ENCODE measurements at places on chromosomes 7 and 10.

DNA sequence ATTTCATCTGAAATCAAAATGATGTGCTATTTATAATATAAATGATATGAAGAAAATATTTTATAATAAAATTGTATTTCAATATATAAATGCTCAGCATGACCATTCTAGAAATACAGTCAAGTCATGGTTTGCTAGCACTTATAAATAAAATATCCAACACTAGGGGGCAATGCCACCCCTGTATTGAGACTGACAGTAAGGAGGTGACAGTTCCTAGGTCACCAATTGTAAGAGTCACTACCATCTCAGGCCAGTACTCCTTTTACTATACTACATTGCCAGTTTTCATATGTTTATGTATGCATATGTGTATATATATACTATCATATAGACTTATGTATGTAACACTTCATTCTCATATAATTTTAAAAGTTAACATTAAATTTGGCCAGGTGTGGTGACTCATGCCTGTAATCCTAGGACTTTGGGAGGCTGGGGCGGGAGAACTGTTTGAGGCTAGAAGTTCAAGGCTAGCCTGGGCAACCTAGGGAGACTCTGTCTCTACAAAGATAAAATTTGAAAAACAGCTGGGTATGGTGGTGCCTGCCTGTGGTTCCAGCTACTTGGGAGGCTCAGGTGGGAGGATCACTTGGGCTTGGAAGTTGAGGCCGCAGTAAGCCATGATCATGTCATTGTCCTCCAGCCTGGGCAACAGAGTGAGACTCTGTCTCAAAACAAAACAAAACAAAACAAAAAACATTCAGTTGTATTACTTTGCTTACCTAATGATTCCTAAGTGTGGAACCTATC is 2.4 kb upstream of the CNOT4 start:
- DNase-seq = peak; percentile 36

DNA sequence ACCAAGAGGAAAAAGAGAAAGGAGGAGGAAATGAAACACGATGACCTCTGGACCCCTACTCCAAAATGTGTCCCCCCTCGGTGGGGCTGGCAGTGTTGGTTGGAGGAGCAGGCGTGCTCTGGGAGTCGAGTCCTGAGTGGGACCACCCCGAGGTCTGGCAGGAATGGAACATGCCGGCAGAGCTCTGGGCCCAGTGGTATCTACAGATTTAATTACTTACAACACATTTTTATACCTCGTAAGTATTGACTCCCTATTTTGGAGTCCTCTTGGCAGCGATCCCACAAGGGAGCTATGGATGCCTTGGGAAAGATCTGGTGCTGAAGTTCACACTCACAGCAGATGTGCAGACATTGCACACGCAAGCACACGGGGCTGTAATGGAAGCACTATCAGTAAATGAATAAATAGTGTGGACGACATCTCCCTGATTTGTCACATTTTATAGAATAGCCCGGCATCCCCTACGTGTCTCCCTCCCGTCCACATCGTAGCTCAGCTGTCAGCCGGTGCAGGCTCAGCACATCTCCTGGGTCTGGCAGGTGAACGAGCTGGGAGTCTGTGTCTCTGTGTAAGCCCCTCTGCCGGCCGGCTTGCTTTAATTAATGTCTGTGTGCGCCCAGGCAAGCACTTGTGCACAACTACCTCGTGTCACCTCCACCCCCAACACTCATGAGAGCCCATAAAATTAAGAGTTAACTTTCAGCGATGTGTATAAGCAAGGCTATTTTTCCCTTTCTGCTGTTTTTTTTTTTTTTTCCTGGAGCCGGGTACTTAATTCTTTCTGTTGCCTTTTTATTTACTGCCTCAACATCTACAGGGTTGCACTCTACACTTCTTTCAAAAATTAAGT is 603.2 kb downstream of the LRMDA start:
- DNase-seq = no peak

DNA sequence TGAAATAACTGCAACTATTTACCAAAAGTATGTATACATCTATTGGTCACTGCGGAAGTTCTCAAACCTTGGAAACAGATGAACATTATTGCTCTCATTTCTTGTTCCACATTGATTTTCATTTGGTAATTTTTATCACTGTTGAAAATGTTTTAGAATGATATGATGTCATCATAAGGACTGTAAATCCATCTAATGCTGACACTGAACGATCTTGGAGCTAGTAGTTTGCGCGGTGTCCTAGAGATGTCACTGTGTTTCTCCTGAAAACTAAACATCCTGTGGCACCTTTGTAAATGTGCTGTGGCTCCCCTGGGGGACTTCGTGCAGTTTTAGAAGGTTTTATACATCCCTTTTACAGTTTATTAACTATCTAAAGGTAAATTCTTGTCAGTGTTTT is 73.5 kb downstream of the DNAJB9 start:
- DNase-seq = no peak

DNA sequence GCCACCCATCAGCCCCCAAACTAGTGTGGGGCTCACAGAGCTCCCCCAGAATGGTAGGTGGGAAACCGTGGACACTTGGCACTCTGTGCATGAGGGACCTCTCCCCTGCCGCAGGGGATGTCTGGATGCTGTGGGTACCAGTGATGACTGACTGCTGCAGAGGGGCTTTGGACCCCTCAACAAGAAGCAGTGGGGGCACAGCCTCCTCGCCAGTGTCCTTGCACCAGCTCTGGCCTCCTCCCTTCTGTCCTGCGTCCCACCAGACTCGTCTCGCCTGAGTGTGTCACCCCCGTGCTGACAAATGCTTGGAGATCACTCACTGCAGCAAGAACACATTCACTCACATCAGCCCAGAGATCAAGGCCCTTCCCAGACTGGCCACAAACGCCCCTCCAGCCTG is 37.3 kb upstream of the R3HCC1L start:
- DNase-seq = no peak

- DNase-seq = no peak
Observed at GRCh38 chr7:133688483-133689239, 435.8 kb downstream of the EXOC4 start.
